ENCODE measurements at places on chromosomes 2 and 18.

- DNase-seq, result no peak
These were observed 155.9 kb downstream of the FMNL2 start for GRCh38 chr2:152490686-152491455.

- DNase-seq, result no peak
These were observed 223.1 kb downstream of the GLI2 start for GRCh38 chr2:120958623-120959366.

GRCh38 chr18:8949206-8949605 is 153.3 kb upstream of the NDUFV2 start:
- DNase-seq, result no peak

DNA sequence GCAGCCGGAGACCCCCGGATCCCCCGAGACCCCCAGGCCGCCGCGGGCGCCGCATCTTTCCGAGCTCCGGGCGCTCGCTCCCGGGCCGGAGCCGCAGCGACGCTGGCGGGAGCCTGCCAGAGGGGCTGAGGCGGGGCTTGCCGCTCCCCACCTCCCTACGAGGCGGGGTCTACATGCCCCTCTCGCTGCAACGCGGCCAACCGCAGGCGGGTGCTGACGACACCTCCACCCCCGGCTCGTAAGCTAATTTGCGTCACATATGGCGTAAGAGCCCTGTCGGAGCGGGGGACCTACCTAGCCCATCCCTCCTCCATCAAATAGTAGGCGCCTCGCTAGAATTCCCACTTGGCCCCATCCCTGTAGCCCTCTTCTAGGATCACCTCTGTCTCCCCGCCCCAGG is at the start of gene PTPRN:
Gene PTPRN, minus strand, starts transcription at position 124 of the 400 bp plus-strand sequence. Its CDS starts 69 bp downstream, at position 55.
- no peak for DNase-seq

DNA sequence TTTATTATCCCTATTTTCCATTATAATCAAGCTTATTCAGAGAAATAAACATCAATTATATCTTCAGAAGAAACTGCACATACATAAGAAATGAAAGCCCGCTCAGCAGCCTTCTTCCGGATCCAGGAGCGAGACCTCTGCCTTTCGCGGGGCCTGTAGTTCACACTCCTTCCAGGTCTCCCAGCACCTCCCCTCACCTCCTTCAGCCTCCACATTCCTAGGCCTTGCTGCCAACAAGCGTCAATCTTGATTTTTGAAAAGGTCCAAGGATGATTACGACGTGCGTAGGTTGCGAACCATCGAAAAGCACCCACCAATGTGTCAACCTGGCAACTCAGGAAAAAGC is 355 bp upstream of the KIDINS220 start:
- no peak for DNase-seq

Data from stimulated activated CD4-positive, alpha-beta T cell treated with anti-CD3 and anti-CD28 coated beads, Interleukin-12 subunit alpha, Interleukin-12 subunit beta, amount 100 ng/mL, for 24 hours (primary cell).